Stimulated activated CD8-positive, alpha-beta memory T cell treated with anti-CD3 and anti-CD28 coated beads, Interleukin-7, amount 100 ng/mL, for 1 hour (primary cell): ENCODE measurements at places on chromosomes 4 and X.

- no peak for DNase-seq
Observed at GRCh38 chr4:91601401-91601800, 702.4 kb upstream of the GRID2 start.

GRCh38 chrX:55213381-55213780 lies 6.8 kb upstream of the PAGE5 start:
- DNase-seq = no peak

DNA sequence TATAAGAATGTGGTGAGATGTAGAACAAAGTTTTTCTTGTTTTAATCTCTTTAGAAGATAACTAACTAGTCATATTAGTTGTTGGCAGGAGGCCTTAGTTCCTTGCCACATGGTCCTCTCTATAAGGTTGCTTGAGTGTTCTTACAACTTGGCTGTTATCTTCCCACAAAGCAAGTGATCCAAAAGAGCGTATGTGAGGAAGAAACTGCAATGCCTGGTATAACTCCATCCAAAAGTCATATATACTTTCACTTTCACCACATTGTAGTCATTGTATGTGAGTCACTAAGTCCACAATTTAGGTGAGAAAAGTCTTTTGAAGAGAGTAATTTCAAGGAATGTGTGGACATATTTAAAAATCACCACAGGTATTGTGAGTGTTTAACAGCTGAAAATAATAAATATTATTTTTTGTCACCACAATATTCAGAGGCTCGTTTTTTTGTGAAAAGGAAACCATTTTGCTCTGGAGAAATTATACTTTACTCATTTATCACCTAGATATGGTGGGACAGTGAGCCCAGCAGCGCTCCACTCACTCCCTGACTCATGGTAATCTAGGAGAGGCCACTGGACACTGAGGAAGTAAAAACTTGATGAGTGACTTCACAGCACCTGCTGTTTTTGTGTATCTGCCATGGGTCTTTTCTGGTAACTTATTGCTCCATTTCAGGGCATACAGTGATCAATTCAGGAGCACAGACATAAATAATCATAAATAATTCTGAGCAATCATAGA lies 369.4 kb upstream of the NDST3 start:
- DNase-seq = no peak

DNA sequence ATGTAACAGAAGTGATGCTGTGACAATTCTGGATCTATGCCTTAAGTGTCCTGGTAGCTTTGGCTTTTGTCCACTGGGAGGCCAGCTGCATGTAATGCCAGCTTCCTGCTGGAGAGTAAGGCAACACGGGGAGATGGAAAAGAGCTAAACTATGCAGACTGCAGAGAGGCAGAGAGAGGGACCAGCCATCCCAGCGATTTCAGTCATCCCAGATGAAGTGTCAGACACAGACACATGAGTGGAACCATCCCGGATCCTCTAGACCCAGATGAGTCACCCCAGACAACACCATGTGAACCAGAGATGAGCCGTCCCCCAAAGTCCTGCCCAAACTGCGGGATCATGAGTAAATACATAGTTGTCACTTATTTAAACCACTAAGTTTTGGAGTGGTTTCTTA lies 14.6 kb downstream of the SRPX start:
- no peak for DNase-seq

DNA sequence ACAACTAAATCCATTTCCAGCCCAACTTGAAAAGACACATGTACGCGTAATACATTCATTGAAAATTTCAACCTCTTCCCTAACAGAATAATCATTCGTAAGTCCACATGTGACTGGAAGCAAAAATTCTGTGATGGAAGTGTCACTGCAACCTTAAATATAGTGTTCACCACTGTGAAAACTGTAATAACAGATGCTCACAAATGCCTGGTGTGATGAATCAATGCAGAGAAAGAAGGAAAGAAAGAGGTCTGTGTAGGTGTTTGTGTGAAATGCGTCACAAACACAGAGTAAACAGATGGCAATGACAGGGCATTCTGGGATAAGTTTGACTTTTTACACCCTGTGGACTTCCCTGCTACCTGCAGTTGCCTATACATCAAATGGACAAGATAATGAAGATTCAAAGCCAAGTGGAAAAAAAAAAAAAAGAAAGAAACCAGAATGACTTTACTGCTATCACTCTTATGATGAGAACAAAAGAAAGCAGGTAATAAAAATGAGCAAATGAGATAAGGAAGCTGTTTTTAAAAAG lies 123.3 kb downstream of the EPHA5 start:
- no peak for DNase-seq

DNA sequence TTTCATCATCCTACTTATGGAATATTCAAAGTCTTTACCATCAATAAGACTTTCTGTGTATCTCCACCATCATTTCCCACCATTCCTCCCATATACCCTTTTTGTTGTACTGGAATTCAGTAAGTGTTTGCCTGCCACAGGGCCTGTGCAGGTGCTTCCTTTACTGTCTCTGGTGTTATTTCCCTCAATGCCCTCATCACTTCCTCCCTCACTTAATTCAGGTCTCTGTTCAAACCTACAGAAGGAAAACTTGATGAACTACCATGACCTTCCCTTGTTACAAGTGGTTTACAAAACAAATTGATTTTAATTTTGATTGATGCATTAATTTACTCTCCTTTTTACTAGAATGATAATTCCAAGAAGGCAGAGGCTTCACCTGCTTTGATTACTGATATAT lies 159.5 kb upstream of the FAT4 start:
- no peak for DNase-seq

- DNase-seq = no peak
Observed at GRCh38 chrX:150406596-150406995, 43.5 kb downstream of the MAMLD1 start.

DNA sequence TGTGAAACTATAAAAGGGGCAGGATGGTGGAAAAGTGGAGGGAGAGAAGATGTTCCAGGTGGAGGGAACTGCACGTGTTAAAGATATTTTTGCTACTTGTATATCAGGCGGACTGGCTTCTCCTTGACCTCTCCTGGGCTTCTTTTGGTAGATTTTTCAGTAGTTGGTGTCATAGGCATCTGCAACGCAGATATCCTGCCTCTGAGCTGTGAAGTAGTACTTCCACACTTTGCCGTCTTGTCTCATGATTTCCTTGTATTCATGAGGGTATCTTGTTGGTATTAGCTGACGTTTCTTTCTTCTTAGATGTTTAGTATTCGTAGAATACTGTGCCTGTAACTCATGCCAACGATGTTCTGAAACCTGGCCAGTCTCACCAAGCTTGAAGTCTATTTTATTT lies 81.0 kb downstream of the WWC2 start:
- DNase-seq = no peak
